ENCODE measurements at places on chromosomes 1 and 21. TPM values are rescaled to one million over a fixed set of nuclear protein-coding genes. Genes with fewer than 3 reads are reported as not detected.
A peak's percentile ranks its signal among the peaks of the same experiment; 100 is the strongest.

The UBL4B gene
- not detected for total RNA-seq

The CYP4A11 gene
- total RNA-seq: not detected

The LAX1 gene
- not detected for total RNA-seq

The PPIAL4G gene
- 0.08 TPM for total RNA-seq

The PAQR6 gene
- total RNA-seq: 8.4 TPM

The MPZ gene
- total RNA-seq: 2.6 TPM

The AMPD1 gene
- total RNA-seq: not detected

The PFDN2 gene
- total RNA-seq: 73.8 TPM

GRCh38 chr21:14677013-14677412, 130.9 kb upstream of the SAMSN1 start:
- H3K4me1 ChIP-seq: peaks cover 32% of the 10 kb centered on the region
- H3K27ac ChIP-seq: peak overlapping the region; percentile 5
- no peaks in the 10 kb centered on the region for H3K27me3 ChIP-seq
- no peak overlapping the region for H3K4me3 ChIP-seq
- H3K36me3 ChIP-seq: no peaks in the 10 kb centered on the region
- DNase-seq: no peak

DNA sequence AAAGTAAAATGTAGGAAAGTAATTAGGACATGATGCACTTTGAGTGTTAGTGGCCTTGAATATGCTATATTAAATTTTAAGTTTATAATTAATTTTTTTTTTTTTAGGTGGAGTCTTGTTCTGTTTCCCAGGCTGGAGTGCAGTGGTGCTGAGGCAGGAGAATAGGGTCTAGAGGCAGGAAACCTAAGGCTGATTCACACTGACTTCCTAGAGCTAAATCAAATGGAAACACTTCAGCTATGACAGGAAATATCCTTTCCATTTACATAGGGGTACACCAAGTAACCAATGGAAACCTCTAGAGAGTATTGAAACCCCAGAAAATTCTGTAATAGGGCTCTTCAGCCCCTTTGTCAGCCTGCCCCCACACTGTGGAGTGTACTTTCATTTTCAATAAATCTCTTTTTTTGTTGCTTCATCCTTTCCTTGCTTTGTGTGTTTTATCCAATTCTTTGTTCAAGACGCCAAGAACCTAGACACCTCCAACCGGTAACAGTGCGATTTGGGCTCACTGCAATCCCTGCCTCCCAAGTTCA, 17.9 kb upstream of the THRAP3 start:
- peaks cover 5% of the 10 kb centered on the region for H3K27me3 ChIP-seq
- H3K27ac ChIP-seq: peak overlapping the region; percentile 48
- H3K4me3 ChIP-seq: no peak overlapping the region
- DNase-seq: no peak

- DNase-seq: peak; percentile 90
- peaks cover 8% of the 10 kb centered on the region for H3K4me1 ChIP-seq
- peaks cover 7% of the 10 kb centered on the region for H3K36me3 ChIP-seq
- no peak overlapping the region for H3K27ac ChIP-seq
- peaks cover 12% of the 10 kb centered on the region for H3K27me3 ChIP-seq
- peak overlapping the region; percentile 78 for H3K4me3 ChIP-seq
Observed at GRCh38 chr1:31762726-31763670, 1.1 kb downstream of the ADGRB2 start.

DNA sequence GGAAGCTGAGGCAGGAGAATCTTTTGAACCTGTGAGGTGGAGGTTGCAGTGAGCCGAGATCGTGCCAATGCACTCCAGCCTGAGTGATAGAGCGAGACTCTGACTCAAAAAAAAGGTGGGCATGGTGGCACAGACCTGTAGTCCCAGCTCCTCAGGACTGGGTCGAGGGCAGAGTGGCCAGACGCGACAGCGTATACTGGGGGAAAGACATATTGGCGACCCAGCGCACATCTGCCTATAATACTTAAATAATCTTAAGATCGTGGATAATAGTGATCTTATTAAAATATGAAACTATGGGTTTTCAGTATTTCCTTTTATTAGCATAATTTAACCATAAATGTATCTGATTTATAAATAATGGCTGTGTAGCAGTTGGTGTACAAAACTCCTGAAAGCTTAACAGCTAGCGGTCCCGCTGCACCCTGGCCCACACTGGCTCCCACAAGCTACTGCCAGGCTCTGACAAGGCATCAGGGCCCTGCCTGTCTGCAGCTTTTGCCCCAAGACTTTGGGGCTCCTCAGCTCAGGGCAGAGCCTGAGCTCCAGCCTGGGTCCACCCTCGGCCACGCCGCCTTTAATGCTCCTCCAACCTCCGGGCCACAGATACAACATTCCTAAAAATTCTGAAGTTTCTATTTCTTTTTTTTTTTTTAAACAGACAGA, 2.7 kb upstream of the AURKAIP1 start:
- peak overlapping the region; percentile 48 for H3K27ac ChIP-seq
- peaks cover 4% of the 10 kb centered on the region for H3K4me1 ChIP-seq
- peaks cover 10% of the 10 kb centered on the region for H3K36me3 ChIP-seq
- DNase-seq: no peak

DNA sequence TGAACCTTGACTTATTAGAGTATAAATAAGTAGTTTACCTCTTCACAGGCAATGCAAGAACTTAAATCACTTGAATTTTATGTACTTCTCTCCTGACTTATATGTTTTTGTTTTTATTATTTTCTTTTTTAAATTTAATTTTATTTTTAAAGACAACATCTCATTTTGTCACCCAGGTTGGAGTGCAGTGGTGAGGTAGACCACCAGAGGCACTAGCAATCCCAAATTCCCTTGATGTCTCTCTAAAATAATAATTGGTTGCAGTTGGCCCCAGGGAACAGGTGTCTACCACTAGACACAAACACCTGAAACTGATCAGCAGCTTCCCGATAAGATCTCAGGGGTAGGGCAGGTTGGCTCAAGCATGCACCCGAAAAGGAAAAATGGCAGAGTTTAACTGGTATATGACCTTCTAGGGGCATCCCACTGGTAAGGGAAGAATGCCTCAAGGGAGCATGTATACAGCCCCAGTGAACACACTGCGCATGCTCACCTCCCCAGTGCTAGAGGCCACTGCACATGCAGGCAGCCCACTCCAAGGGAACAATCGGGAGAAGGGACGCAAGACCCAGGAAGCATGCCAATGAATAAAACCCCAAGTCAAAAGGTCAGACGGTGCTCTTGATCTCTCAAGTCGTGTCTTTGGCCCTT, 14.6 kb downstream of the EXOC8 start:
- H3K4me1 ChIP-seq: no peaks in the 10 kb centered on the region
- H3K27me3 ChIP-seq: peaks cover 2% of the 10 kb centered on the region
- no peaks in the 10 kb centered on the region for H3K36me3 ChIP-seq
- no peak overlapping the region for H3K4me3 ChIP-seq

DNA sequence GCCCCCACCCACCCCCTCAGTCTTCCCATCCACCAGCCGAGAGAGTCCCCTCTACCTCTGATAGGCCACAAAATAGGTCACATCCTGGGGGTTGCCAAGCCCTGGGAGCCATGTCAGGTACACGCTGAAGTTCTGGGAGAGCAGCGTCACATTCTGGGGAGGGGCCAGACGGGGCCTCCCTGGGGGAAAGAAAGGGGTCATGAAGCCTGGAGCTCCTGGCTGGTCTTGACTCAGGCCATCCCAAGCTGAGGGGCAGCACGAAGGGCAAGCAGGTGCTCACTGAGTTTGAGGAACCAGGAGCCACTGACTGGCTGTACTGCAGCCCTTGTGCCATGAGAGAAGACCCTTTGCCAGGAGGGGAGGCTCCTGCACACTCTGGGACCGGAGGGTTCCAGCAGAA, 6.4 kb downstream of the IFNLR1 start:
- no peak overlapping the region for H3K4me3 ChIP-seq
- no peak overlapping the region for H3K27ac ChIP-seq
- H3K4me1 ChIP-seq: no peaks in the 10 kb centered on the region
- H3K27me3 ChIP-seq: no peaks in the 10 kb centered on the region
- no peak for DNase-seq

- no peak for DNase-seq
- no peaks in the 10 kb centered on the region for H3K36me3 ChIP-seq
- H3K4me3 ChIP-seq: no peak overlapping the region
- H3K4me1 ChIP-seq: no peaks in the 10 kb centered on the region
Observed at GRCh38 chr1:179440971-179441370, 75.2 kb downstream of the AXDND1 start.

DNA sequence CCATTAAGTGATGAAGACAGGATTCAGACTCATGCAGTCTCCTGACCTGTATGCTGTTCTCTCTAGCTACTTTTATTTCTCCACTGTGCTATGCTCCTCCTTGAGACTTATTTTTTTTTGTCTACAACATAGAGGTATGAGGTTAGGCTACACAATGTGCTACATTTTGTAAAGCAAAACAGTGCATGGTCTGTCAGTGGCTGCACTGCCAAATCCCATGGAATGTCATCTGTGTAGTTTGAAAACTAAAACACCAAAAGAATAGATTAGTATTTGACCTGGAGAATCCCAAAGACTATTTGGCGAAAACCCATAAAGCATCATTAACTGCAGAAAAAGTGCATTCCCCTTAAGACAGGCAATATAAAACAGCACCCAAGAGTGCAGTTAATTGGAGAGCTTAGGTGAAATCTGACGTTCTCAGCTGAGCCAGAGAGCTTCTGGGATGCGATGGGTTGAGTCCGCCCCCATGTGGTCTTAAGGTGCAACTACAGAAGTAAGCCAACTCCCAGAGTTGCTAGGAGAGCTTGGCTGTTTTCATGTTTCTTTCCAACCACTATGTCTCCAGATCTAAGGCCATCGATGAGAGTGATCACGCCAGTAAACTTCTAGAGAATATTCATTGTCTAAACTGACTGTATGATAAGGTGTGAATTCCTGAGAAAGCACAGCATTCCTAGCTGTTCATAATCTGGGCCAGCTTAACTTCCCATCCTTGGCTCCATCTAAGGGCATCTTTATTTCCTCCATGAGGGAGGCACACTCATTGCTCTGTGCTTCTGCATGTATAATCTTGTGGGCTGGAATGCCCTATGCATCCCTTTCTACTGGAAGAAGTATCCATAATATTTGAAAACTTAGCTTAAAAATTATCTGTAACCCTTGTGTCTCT, 20.7 kb upstream of the CYP2J2 start:
- no peaks in the 10 kb centered on the region for H3K36me3 ChIP-seq
- H3K27ac ChIP-seq: no peak overlapping the region
- H3K4me1 ChIP-seq: no peaks in the 10 kb centered on the region
- DNase-seq: peak; percentile 52

DNA sequence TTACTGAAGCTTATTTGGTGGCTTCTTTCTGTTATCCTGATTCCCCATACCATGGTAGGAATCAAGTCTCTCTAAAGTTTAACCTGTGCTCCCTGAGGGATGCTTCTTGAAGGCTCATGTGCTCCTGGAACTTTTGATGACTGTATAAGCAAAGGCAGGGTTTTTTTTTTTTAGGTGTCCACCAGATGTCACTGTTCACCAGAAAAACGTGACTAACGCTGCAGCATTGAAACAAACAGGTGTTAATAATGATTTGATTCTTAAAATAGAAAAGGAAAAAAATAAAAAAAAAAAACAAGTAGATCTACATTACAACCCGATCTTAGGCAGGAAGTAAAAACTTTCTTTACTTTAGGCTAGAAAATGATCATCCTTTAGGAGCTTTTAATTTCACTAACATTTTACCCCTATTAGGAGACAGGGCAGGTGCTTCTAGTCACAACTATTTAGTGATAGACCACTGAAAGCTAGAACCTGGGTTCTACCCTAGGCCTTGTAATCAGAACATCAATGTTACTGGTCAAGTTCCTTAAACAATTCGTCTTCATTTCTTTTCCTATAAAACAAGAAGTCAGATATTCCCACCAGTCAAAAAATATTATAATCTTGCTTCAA, 223.0 kb downstream of the PLA2G4A start:
- no peaks in the 10 kb centered on the region for H3K27me3 ChIP-seq
- DNase-seq: peak; percentile 22
- no peaks in the 10 kb centered on the region for H3K4me1 ChIP-seq
- no peak overlapping the region for H3K4me3 ChIP-seq

- peak; percentile 21 for DNase-seq
- H3K4me1 ChIP-seq: no peaks in the 10 kb centered on the region
- peaks cover 3% of the 10 kb centered on the region for H3K27me3 ChIP-seq
Observed at GRCh38 chr1:114033216-114033706, 54.0 kb downstream of the OLFML3 start.

GRCh38 chr21:36004441-36004840, 55.9 kb downstream of the SETD4 start:
- H3K36me3 ChIP-seq: no peaks in the 10 kb centered on the region
- H3K4me1 ChIP-seq: peaks cover 2% of the 10 kb centered on the region
- H3K27me3 ChIP-seq: peaks cover 7% of the 10 kb centered on the region
- DNase-seq: no peak
- no peak overlapping the region for H3K4me3 ChIP-seq

GRCh38 chr1:5238351-5239130, 584.1 kb downstream of the AJAP1 start:
- H3K4me3 ChIP-seq: no peak overlapping the region
- peaks cover 8% of the 10 kb centered on the region for H3K27me3 ChIP-seq
- peaks cover 3% of the 10 kb centered on the region for H3K36me3 ChIP-seq
- H3K4me1 ChIP-seq: no peaks in the 10 kb centered on the region
- DNase-seq: no peak

DNA sequence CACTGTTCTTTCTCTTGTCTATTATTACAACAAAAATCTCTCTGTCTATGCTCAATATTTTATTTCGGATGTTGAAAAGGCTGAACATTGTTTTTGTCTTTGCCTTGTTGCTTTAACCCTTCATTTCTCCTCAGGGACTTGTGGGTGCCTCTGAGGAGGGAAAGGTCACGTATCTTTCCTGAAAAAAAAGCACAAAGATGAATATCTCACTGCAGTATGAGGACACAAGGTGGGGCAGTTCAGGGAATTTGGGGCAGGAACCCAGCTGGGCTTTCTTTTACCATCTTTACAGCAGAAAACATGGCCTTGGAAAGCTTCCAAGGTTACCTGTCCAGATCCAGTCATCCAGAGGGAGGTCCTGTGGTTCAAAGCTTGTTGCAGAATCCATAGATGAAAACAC, 99.1 kb upstream of the LPGAT1 start:
- H3K4me1 ChIP-seq: peaks cover 16% of the 10 kb centered on the region
- H3K27me3 ChIP-seq: peaks cover 1% of the 10 kb centered on the region
- no peak for DNase-seq
- H3K36me3 ChIP-seq: no peaks in the 10 kb centered on the region
- no peak overlapping the region for H3K4me3 ChIP-seq
- no peak overlapping the region for H3K27ac ChIP-seq

GRCh38 chr1:205144046-205144720, 22.4 kb upstream of the RBBP5 start:
- H3K4me3 ChIP-seq: no peak overlapping the region
- no peaks in the 10 kb centered on the region for H3K4me1 ChIP-seq
- no peak for DNase-seq
- H3K27me3 ChIP-seq: no peaks in the 10 kb centered on the region

DNA sequence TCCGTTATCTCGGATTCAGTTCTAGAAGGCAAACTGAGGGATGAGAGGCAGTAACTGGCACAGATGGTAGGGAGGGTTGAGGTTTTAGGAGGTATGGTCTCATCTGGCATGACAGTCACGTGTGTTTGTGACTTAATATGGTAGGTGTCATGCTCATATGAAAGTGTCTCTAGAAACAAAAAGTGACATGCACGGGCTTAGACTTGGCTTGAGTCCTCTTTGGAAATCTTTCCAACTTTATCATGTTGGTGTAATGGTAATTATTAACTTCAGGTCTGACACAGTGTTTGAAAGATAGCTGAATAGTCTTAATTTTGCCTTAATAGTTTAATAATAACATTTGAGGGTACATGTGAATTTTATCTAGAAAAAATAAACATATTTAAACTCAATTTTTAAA, 218.1 kb downstream of the FMN2 start:
- H3K4me1 ChIP-seq: peaks cover 3% of the 10 kb centered on the region
- no peak for DNase-seq
- H3K4me3 ChIP-seq: no peak overlapping the region
- H3K27ac ChIP-seq: no peak overlapping the region
